ENCODE measurements at places on chromosomes 3 and 15. TPM values are rescaled to one million over a fixed set of nuclear protein-coding genes. Genes with fewer than 3 reads are reported as not detected.

GRCh38 chr15:82894971-82895520 is 57.5 kb downstream of the HOMER2 start:
- no peak overlapping the region for H3K27ac ChIP-seq
- H3K4me1 ChIP-seq, result no peaks in the 10 kb centered on the region
- no peaks in the 10 kb centered on the region for H3K27me3 ChIP-seq
- no peak overlapping the region for H3K4me3 ChIP-seq
- H3K36me3 ChIP-seq, result no peaks in the 10 kb centered on the region

DNA sequence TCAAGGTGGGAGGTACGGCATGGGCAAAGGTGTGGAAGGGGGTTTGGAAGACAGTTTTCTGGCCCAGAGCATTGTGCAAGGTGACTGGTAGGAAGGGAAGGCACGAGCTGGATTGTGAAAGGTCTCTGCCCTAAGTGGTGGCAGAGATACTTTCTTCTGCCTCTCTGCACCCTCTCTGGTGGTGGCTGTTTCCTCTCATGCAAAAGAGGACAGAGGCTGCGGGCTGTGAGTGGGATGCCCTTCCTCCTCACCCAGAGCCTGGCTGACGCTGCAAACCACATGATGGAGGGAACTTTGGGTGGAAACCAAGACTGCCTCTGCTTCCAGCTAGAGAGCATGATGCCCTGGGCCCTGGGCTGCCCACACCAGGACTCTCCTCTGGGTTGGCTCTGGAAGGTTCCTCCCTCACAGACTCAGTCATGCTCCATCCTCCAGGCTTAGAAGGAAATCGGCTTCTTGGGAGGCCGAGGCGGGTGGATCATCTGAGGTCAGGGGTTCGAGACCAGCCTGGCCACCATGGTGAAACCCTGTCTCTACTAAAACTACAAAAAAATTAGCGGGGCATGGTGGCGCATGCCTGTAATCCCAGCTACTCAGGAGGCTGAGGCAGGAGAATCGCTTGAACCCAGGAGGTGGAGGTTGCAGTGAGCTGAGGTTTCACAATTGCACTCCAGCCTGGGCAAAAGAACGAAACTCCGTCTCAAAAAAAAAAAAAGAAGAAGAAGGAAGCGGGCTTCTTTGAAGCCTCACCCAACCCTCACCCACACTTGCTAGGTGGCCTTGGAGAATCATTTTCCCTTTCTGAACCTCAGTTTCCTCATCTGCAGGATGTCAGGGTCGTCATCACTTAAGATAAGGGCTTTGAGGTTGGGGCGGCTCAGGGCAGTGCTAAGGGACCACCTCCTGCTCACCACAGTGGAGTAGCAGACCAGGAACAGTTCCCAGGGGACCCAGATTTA is 8.3 kb downstream of the PSTPIP1 start:
- peak; percentile 73 for DNase-seq
- H3K4me1 ChIP-seq, result no peaks in the 10 kb centered on the region
- peak overlapping the region; percentile 28 for H3K27ac ChIP-seq

DNA sequence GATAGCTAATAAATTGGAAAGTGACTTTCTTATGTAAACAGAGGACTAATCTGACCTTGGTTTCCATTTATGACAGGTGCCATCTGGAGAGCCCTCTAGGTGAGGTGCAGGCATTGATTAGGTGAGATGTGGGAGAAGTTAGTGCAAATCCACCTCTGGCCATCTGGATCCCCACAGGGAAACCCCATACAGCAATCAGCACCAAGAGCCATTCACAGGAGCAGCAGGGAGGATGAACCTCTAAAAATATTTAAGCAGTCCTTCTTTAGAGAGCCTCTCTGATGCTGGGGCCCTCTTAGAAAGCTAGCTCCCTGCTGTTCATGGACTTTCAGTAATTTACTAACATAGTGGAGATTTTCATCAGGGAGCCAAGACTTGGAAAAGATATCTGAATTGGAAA is 69.3 kb downstream of the CLSTN2 start:
- H3K36me3 ChIP-seq, result no peaks in the 10 kb centered on the region
- no peak overlapping the region for H3K4me3 ChIP-seq
- no peaks in the 10 kb centered on the region for H3K27me3 ChIP-seq
- no peak for DNase-seq
- no peak overlapping the region for H3K27ac ChIP-seq

DNA sequence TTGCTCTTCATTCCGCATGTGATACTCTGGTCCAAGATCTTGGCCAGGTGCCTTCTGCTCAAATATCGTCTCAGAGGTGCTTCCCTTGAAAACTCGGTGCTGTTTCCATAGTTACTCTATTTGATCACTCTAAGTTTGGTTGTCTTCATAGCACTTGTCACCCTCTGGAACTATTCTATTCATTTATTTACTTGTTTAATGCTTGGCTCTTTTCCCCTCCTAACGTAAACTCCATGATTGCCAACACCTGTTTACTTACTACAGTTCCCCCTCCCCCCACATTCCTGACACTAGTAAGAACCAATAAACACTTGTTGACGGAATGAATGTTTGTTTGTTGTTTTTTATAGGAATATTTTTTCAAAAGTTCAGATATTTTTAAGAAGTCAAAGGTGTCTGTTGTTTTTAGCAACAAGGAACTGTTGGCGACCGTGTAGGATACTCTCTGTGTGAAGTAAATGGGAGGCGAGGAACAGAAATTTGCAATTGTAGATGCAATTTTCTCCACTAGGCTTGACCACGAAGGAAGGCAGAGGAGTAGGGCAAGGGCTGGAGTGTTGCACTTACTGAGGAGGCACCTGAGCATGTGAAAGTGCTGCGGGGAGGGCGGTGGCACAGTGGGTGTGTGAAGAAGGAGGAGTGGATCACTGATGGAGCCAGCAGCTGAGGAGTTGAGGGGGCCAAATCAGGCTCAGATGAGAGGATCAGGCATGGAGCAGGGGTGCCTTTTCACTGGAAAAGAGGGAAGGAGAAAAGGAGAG is 48.4 kb downstream of the MOBP start:
- H3K27ac ChIP-seq, result no peak overlapping the region
- H3K4me1 ChIP-seq, result no peaks in the 10 kb centered on the region
- H3K36me3 ChIP-seq, result no peaks in the 10 kb centered on the region
- no peak overlapping the region for H3K4me3 ChIP-seq
- no peaks in the 10 kb centered on the region for H3K27me3 ChIP-seq

GRCh38 chr15:27824841-27825422 is 274.2 kb downstream of the OCA2 start:
- no peaks in the 10 kb centered on the region for H3K36me3 ChIP-seq
- H3K4me1 ChIP-seq, result no peaks in the 10 kb centered on the region
- H3K4me3 ChIP-seq, result no peak overlapping the region

DNA sequence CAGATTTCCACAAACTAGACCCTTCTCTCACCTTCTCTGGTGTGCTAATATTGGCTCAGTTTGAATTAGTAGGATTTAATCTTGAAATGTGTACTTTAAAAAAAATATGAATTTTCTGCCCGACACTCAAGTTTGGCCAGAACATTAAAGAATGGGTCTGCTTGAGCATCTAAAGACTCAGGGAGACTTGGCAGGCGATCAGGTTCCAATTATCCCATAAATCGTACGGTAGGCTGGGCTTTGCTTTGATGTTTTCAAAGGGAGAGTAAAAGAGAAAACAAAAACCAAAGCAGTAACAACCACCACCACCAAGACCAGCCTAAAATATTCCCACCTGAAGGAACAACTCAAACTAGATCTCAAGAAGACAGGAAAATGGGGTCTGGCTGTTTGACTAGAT is 230.8 kb downstream of the EBLN2 start:
- no peak overlapping the region for H3K4me3 ChIP-seq
- no peak overlapping the region for H3K27ac ChIP-seq
- H3K36me3 ChIP-seq, result no peaks in the 10 kb centered on the region
- no peaks in the 10 kb centered on the region for H3K27me3 ChIP-seq
- no peak for DNase-seq
- H3K4me1 ChIP-seq, result no peaks in the 10 kb centered on the region

GRCh38 chr3:187735383-187735782 is 9.9 kb downstream of the BCL6 start:
- H3K4me1 ChIP-seq, result peaks cover 26% of the 10 kb centered on the region
- no peaks in the 10 kb centered on the region for H3K27me3 ChIP-seq
- H3K27ac ChIP-seq, result no peak overlapping the region
- H3K36me3 ChIP-seq, result no peaks in the 10 kb centered on the region

GRCh38 chr15:99021694-99022093 is 14.1 kb upstream of the PGPEP1L start:
- no peaks in the 10 kb centered on the region for H3K36me3 ChIP-seq
- H3K27ac ChIP-seq, result no peak overlapping the region
- H3K27me3 ChIP-seq, result peaks cover 2% of the 10 kb centered on the region
- no peak for DNase-seq
- H3K4me1 ChIP-seq, result no peaks in the 10 kb centered on the region
- H3K4me3 ChIP-seq, result no peak overlapping the region

DNA sequence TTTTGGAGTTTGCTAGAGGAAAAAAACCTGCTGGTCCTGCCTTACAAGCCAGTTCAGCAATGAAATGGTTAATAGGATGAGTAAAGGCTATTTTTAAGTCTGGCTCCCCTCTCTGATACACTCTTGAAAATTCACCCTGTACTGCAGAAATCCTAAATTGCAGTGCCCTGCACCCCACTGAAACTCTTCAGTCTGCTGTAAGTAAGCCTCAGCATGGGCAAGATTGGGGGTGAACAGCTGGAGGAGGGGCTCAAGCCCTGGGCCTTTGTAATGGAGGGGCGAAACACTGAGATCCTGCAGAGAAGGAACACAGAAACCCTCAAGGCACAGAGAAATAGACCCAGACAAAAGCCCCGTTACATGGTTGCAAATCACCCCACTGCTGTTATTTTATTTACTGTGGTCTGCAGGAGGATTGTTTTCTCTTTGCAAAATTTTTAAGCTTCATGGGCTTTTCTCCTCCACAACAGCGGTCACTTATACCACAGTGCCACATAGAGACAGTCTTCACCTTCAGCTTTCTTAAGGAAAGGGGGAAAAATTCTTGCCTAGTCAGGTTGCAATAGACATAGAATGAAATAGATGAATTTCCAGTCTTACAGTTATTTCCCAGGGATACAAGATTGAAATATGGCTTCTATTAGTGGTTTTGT is 45.0 kb downstream of the SOX2 start:
- H3K27ac ChIP-seq, result no peak overlapping the region
- H3K4me1 ChIP-seq, result no peaks in the 10 kb centered on the region
- no peaks in the 10 kb centered on the region for H3K36me3 ChIP-seq

- no peak within 1 kb of the TSS for H3K27ac ChIP-seq
- H3K4me1 ChIP-seq, result peaks cover 14% of the 10 kb centered on the region
- H3K4me3 ChIP-seq, result peak within 1 kb of the TSS; percentile 10
- no peaks in the 10 kb centered on the region for H3K36me3 ChIP-seq
- peak; percentile 10 for DNase-seq
These were observed at the start of gene ROBO2 for GRCh38 chr3:77039606-77040171. Gene ROBO2, plus strand, starts transcription at chr3:77040099. Its CDS starts 687 bp downstream, at chr3:77040786.

DNA sequence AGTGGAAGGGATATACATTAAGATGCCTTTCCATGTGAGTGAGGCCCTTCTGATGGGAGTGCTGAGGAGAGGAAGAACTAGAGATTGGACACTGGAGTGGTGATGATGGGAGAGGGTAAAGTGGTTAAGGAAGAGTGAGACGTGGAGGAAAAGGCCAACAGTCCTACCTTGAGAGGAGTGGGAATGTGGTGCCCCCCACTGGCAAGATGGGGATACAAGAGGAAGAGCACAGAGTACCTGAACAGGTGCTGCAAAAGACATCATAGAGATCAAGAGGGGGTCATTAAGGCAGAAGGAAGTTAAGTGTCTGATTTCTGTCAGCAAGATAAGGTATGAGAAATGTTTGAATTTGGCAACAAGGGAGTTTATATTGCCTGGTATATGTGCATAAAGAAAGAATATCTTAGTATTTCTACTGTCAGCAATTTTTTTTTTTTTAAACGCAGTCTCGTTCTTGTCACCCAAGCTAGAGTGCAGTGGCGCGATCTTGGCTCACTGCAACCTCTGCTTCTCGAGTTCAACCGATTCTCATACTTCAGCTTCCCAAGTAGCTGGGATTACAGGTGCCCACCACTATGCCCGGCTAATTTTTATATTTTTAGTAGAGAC is 34.0 kb downstream of the ARIH2 start:
- peak; percentile 70 for DNase-seq
- H3K36me3 ChIP-seq, result peaks cover 8% of the 10 kb centered on the region
- H3K27me3 ChIP-seq, result no peaks in the 10 kb centered on the region

GRCh38 chr3:16174026-16174355 is 489 bp upstream of the GALNT15 start:
- H3K4me3 ChIP-seq, result no peak overlapping the region
- no peaks in the 10 kb centered on the region for H3K27me3 ChIP-seq
- peak overlapping the region; percentile 64 for H3K27ac ChIP-seq
- no peaks in the 10 kb centered on the region for H3K4me1 ChIP-seq
- no peak for DNase-seq
- H3K36me3 ChIP-seq, result no peaks in the 10 kb centered on the region

GRCh38 chr3:72641684-72642083 is 206.6 kb downstream of the SHQ1 start:
- no peak for DNase-seq
- H3K27ac ChIP-seq, result no peak overlapping the region
- no peaks in the 10 kb centered on the region for H3K27me3 ChIP-seq
- no peak overlapping the region for H3K4me3 ChIP-seq
- no peaks in the 10 kb centered on the region for H3K36me3 ChIP-seq
- no peaks in the 10 kb centered on the region for H3K4me1 ChIP-seq

GRCh38 chr3:149585401-149585726 is 72.5 kb downstream of the WWTR1 start:
- H3K27me3 ChIP-seq, result peaks cover 5% of the 10 kb centered on the region
- H3K36me3 ChIP-seq, result no peaks in the 10 kb centered on the region
- H3K27ac ChIP-seq, result no peak overlapping the region
- no peak overlapping the region for H3K4me3 ChIP-seq

GRCh38 chr3:125684199-125684598 is 88.9 kb upstream of the OSBPL11 start:
- no peaks in the 10 kb centered on the region for H3K27me3 ChIP-seq
- H3K4me1 ChIP-seq, result peaks cover 4% of the 10 kb centered on the region
- no peak overlapping the region for H3K4me3 ChIP-seq
- H3K36me3 ChIP-seq, result no peaks in the 10 kb centered on the region
- no peak for DNase-seq

DNA sequence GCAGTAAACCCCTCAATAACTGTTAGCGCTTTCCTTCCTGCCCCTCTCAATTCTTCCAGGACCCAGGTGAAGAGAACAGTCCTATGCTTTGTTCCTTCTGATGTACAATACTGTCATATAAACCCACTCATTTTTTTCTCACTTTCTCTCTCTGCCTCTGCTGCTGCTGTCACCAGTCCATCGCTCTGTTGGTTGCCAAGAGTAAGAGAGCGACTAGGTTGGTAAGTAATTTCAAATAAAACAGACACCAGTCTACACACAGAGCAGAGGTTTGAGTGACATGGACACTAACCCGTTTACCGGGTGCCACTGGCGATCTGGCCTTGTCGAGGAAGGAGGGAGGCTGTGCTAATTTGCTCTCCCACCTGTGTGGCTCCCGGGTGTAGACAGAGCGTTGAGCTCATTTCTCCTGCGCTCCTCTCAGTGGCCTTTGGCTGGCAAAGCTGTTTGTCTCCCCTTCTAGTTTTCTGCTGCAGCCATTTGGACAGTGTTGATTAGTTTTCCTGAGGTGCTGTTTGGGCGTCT is 215.4 kb downstream of the THSD4 start:
- H3K36me3 ChIP-seq, result no peaks in the 10 kb centered on the region
- no peaks in the 10 kb centered on the region for H3K27me3 ChIP-seq
- peak overlapping the region; percentile 88 for H3K27ac ChIP-seq
- no peak for DNase-seq
- peaks cover 51% of the 10 kb centered on the region for H3K4me1 ChIP-seq

LIPC gene
- 2.6 TPM for total RNA-seq

TEX9 gene
- 19.2 TPM for total RNA-seq

LRRIQ4 gene
- not detected for total RNA-seq

TNFSF10 gene
- total RNA-seq, result 114 TPM

GPR176 gene
- total RNA-seq, result not detected

PARP15 gene
- 10.3 TPM for total RNA-seq
